NCI-H187 treated with DMSO at 0.1 percent for 48 hours (cell line): ENCODE measurements at places on chromosomes 3 and 15.

- DNase-seq = no peak
These were observed 208.0 kb downstream of the XXYLT1 start for GRCh38 chr3:195062866-195063540.

DNA sequence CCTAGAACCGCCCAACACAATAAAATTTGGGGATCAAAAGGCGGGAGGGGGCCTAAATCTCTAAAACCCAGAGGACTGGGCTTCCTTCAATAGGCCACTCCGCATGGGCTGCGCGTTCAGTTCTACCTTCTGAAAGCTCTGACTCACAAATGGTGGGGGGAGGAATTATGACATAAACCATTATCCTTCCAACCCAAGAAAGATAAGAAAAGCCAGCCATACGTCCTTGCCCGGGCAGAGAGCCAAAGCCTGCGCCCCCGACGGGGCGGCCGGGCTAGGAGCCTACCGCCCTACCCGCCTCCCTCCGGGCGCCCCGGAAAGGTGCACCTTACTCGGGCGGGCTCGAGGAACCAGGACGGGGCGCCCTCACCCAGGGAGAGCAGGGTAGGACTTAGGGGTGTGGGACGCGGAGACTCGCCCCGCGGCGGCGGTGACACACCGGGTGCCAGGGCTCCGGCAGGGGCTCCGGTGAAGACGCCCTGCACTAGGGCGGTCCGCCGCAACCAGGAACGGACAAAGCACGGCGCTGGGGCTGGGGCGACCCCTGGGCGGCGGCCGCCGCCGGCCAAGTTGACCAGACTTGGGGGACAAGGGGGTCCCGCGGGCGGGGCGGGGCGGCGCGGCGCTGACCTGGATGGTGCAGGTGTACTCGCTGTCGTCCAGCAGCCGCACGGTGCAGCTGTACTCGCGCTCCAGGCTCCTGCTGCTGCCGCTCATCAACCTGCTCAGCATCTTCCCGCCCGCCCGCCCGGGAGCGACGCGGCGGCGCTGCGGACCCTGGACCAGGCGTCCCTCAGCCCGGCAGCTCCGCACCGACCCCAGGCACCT lies 534 bp downstream of the FRMD5 start:
- no peak for DNase-seq

DNA sequence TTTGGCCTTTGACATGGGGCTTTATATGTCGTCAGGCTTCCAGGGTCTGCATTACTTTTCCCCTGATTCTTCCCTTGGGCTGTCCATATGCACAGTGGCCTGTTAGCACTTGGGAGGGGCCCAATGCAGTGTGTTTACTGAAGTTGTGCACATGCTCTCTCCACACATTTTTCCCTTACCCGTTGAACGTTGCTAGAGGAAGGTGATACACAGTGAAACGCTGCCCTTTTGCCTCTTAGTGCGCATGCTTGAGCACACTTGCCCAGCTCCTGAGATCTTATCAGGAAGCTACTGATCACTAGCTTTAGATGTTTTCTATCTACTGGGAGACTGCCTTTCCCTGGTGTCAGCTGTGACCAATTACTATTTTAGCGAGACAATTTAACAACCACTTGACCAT lies 1198.0 kb downstream of the ROBO1 start:
- DNase-seq = no peak

- DNase-seq = no peak
These were observed 76.2 kb downstream of the IMPG2 start for GRCh38 chr3:101244212-101244575.

DNA sequence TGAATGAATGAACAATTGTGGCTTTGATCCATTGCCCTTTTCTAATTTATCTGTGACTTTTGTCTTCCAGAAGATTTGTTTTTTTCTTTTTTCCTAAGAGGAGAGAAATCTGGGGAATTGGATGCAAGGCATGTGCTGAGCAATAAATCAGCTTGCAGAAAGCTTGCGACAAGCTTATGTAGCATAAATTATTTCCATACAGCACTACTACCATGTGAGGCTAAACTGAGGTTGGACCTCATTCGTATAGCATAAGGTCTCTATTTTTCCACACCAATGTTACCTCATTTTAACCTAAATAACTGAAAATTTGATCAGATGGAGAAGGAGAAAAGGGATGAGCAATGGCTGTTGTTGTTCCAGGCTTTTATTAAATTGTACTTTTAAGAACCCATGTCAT lies 455.6 kb downstream of the TUSC7 start:
- DNase-seq = no peak

- DNase-seq = no peak
These were observed 110.5 kb upstream of the STT3B start for GRCh38 chr3:31422237-31422636.

DNA sequence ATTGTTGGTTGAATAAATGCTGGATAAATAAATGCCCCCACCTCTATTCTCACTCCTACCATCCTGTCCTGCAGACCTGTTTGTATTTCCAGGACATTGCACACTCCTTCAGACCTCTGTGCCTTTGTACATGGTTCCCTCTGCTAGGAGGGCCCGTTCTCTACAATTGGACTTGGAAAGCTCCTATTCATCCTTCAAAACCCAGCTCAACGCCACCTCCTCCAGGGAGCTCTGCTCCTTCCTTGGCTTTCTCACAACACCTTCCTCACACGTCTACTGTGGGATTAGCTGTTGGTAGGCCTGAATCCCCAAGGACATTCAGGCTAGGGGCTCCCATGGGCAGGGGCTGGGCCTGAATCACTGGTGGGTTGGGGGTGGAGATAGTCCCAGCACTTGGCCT lies 78.7 kb upstream of the SEC13 start:
- DNase-seq = no peak

DNA sequence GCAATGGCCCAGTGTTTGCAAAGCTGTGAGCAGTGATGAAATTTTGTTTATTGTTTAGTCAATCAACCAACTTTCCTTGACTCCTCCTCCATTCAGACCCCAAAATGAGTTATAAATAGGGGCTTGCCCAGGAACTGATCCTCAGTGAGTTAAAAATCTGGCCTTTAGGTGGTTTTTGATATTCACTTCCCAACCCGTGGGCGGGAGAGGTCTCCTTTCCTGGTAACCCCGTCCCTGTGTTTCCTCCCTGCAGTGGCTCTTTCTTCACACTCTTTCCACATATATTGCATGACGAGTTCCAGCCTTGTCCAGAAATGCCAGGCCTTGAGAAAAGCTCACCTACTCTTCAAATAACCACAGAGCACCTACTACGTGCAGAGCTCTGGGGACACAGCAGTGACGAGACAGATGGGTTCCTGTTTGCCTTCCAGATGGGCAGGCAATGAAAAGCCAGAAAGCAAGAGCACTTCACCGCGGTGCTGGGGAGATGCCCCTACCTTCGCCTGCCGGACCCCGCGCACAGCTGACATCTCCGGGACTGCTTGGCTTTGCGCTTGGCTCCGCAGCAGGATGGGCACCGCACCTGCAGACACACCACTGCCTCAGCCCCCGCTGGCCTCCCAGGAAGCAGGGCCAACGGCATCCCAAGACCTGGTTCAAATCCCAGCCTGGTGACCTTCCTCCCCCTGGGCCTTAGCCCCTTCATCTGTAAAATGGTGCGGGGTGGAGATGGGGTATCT lies 17.2 kb downstream of the SSUH2 start:
- no peak for DNase-seq

DNA sequence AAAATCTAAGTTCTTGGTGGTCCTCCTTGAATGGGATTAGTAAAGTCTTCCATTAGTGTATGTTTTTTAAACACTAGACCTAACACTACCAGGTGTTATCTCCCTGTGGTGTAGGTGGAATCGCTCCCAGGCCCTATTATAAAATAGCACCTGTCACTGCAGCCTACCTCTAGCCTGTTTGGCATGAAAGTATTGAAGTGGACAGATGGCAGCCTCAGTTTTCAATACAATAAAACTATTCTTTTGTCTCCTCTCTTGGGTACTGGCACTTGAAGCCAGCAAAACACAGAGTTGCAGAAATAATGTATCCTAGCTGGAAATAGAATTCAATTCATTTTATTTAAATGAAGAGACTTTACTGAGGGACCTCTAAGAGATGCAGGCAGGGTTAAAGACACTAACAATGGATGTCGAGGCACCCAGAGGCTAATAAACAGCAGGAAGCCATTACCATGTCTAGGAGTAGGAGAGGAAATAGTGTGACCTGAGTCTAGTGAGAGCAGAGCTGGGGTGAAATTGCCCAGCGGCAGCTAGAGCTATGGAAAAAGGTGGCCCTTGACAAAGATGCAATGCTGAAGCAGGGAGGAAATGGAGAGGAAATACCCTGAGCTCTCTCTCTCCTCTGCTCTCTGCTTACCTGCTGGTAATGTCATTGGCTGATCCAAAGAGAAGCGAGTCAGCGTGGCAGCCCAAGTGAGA lies 49.1 kb upstream of the TMEM158 start:
- peak; percentile 66 for DNase-seq

DNA sequence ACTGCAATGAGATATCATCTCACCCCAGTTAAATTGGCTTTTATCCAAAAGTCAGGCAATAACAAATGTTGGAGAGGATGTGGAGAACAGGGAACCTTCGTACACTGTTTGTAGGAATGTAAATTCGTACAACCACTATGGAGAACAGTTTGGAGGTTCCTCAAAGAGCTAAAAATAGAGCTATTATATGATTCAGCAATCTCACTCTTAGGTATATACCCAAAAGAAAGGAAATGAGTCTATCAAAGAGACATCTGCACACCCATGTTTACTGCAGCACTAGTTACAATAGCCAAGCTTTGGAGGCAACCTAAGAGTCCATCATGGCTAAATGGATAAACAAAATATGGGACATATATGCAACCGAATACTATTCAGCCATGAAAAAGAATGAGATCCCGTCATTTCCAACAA lies 68.0 kb upstream of the HES1 start:
- DNase-seq = no peak

DNA sequence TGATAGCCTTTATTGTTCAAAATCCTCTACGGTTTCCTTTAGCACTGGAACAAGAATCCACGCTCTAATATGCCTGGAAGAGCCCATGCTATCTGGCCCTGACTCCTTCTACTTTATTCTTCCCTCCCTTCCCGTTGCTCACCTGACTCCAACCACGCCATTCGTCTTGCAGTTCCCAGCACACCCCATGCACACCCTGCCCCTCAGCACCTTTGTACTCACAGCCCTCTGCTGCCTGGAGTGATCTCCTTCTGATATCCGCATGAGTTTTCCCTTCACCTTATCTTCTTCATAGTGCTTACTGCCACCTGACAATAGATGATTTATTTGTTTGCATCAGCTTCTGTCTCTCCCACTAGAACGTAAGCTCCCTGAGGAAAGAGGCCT lies 16.6 kb upstream of the BCL2A1 start:
- no peak for DNase-seq

DNA sequence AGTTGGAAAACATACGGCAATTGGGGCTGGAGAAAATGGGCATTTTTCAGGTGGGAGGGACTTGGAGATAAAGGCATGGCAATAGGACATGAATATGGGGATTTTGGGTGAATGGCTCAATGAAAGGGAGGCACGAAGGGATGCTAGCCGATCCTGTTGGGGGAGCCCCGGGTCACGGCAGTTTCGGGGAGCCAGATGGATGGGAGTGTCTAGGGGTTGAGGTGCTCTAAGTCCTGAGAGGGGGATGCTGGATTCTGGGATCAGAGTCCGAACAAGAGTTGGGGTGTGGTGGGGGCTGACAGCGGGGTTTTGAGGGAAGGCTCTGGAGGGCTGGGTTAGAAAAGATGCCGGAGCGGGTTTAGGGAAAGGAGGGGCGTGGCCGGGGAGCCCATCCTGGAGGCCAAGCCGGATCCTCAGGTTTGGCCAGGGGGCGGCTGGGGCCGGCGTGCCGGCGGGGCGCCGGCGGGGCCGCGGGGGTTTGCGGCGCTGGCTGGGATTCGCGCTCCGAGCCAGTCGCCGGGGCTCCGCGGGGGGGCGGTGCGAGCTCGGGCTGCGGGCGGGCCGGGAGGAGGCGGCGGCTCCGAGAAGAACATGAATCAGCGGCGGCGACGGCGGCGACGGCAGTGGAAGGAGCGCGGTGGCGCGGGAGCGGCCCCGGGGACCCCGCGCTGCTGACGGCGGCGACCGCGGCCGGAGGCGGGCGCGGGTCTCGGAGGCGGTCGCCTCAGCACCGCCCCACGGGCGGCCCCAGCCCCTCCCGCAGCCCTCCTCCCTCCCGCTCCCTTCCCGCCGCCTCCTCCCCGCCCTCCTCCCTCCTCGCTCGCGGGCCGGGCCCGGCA lies at the start of gene TYRO3:
Gene TYRO3, plus strand, starts transcription at position 813 of the 839 bp plus-strand sequence. CDS start 46 bp downstream, outside the sequence.
- no peak for DNase-seq

GRCh38 chr3:119149484-119149883 lies 3.5 kb downstream of the TEX55 start:
- no peak for DNase-seq

GRCh38 chr3:4805662-4806061 lies 173.6 kb upstream of the BHLHE40 start:
- no peak for DNase-seq

DNA sequence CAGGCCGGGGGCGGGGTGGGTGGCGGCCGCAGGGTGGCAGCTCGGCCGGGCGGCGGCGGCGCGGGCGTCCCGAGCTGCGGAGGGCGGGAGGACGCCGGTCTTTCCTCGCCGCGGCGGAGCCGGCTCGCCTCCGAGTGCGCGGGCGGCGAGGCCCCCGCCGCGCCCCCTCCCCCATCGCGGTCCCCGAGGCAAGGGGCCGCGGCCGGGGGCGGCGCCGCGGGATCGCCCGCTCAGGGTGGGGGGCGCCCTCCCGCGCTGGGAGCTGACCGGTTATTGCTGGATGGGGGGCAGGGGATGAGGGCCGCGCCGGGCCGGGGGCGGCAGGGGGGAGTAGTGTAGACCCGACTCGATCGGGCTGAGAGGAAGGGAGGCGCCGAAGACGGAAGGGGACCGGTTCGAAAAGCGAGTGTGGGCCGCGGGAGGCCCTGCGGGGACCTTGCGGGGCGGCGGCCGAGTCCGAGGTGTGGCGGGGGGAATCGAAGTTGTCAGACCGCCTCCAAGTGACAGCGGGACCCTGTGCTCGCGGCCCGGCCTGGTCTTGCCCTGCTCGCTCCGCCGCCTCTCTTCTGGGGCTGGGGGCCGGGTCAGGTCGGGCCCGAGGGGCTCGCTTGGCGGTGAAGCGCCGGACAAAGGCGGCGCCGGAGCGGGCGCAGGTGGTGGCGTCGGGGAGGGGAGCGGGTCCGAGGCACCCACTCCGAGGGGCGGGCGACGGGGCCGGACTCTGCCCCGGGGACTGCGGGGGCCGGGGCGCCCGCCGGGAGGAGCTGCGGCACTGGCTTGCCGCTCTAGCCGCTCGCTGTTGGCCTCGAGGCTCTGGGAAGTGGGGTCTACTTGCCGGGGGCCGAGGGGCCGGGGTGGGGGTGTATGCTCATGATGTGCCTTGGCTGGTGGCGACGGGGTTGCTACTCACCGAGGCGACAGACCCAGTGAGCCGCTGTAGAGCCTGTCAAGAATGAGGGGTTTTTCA lies 1.1 kb downstream of the BAHD1 start:
- no peak for DNase-seq

DNA sequence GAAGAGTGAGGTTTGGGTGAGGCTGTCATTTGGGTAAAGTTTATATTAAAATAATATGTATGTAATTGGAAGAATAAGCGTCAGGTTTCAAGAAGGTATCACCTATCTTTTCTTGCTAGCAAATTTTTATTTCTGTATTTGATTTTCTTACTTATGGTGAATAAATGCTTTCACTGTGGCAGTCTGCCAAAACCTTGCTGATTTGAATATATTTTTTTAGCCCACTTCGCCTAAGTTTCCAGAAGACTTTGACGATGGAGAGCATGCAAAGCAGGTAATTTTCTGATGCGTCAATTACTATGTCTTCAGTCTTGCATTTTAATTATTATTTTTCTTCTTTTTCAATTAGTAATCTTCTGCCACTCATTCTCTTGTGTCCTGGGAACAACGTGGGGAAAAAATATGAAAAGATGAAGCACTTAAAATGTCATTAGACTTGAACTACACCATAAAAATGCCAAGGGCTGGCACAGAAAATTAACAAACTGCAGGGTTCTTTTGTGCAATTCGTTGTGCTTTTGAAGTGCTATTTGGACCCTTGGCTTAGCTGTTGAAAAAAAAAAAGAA lies 40.4 kb downstream of the SRP14 start:
- DNase-seq = no peak
